ENCODE measurements at places on chromosomes 7 and 10. TPM values are rescaled to one million over a fixed set of nuclear protein-coding genes. Genes with fewer than 3 reads are reported as not detected.

The LBX1 gene
- total RNA-seq, result not detected

DNA sequence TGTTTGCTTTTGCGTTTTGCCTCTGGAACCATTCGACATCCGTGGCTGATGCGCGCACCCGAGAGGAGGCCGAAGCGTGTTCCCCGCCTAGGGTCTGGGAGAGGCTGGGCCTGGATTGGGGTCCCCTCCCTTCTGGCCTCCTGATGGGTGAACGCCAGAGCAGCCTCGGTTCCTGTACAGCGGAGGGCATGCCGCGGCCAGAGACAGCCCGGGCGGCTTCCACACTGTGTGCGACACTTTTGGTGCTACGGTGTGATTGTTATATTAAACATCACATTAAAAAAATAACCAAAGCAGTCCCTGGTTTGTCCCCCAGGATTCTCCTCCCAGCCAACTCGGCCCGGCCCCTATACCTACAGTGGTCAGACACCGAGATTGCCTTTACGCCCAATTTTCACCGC, 3.7 kb upstream of the HOXA7 start:
- H3K36me3 ChIP-seq, result no peaks in the 10 kb centered on the region
- peak overlapping the region; percentile 96 for H3K27ac ChIP-seq
- H3K4me3 ChIP-seq, result peak overlapping the region; percentile 85
- peak; percentile 50 for DNase-seq
- no peaks in the 10 kb centered on the region for H3K4me1 ChIP-seq

DNA sequence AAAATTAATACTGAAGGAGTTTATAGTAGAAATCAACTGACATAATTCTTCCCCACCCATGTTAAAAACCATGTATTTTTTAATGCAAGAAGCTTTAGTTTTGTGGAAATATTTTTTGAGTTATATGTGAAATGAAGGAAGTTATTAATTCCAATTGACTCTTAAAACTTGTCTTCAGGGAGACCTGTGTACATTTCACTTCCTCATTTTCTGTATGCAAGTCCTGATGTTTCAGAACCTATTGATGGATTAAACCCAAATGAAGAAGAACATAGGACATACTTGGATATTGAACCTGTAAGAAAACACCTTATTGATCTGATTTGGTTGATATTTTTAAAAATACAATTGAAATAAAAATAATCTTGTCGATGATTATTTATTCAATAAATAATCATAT, 33.3 kb downstream of the CD36 start:
- H3K27ac ChIP-seq, result no peak overlapping the region
- H3K4me1 ChIP-seq, result no peaks in the 10 kb centered on the region
- no peak overlapping the region for H3K4me3 ChIP-seq
- H3K27me3 ChIP-seq, result no peaks in the 10 kb centered on the region
- DNase-seq, result no peak

DNA sequence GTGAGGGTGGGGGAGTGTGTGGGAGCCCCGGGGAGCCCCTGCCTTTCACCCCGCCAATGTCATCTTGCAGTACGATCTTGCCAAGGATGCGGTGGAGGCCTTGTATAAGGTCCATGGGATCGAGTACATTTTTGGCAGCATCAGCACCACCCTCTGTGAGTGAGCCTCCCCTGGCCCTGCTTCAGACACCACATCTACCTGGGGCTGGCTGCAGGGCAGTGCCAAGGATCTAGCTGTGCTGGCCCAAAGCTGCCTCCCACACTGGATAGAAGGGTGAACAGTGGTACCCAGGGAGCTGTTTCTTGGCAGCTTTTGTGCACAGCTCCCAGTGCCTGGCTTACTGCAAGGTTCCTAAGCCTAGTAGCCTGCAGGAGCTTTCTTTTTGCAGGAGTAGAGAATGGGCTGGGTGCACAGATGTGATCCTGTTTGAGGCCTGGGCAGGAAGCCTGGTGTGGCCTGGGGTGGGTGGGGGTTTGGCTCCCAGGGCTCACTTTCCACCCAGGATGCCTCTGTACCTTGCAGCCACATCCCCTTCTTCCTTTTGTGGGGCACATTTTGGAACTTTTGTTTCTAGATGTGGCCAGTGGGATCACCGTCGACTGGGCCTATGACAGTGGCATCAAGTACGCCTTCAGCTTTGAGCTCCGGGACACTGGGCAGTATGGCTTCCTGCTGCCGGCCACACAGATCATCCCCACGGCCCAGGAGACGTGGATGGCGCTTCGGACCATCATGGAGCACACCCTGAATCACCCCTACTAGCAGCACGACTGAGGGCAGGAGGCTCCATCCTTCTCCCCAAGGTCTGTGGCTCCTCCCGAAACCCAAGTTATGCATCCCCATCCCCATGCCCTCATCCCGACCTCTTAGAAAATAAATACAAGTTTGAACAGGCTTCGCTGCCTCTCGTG, 12.2 kb upstream of the CPA1 start:
- peaks cover 6% of the 10 kb centered on the region for H3K4me1 ChIP-seq
- DNase-seq, result no peak
- no peaks in the 10 kb centered on the region for H3K27me3 ChIP-seq
- H3K4me3 ChIP-seq, result no peak overlapping the region

DNA sequence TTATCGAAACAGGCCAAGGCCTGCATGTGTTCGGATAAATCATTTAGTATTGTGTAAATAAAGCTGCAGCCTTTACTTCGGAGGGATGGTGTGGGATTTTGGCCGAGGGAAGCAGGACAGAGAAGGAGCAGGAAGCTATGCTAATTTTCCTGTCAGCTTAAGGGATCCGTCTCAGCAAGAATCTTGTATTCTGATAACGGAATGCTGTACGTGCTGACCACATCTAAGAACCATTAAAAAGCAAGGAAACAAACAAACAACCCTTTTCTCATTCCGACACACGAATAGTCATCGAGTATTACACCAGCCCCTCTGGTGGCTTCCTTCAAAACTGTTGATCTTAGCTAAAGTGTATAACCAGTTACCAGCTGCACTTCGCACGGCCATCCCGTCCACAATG, 133.2 kb upstream of the TCF7L2 start:
- H3K27me3 ChIP-seq, result no peaks in the 10 kb centered on the region
- H3K27ac ChIP-seq, result no peak overlapping the region
- no peaks in the 10 kb centered on the region for H3K4me1 ChIP-seq
- DNase-seq, result no peak
- H3K36me3 ChIP-seq, result no peaks in the 10 kb centered on the region
- no peak overlapping the region for H3K4me3 ChIP-seq

- no peaks in the 10 kb centered on the region for H3K4me1 ChIP-seq
- no peak for DNase-seq
These were observed 132.7 kb upstream of the RHOBTB1 start for GRCh38 chr10:61076572-61077114.

The C10orf53 gene
- total RNA-seq, result not detected

The CPED1 gene
- 14.3 TPM for total RNA-seq

GRCh38 chr7:155800741-155801267, 11.5 kb downstream of the SHH start:
- H3K36me3 ChIP-seq, result no peaks in the 10 kb centered on the region
- H3K4me1 ChIP-seq, result peaks cover 12% of the 10 kb centered on the region
- H3K27me3 ChIP-seq, result peaks cover 79% of the 10 kb centered on the region
- H3K27ac ChIP-seq, result no peak overlapping the region
- no peak for DNase-seq

The CUZD1 gene
- 0.48 TPM for total RNA-seq

DNA sequence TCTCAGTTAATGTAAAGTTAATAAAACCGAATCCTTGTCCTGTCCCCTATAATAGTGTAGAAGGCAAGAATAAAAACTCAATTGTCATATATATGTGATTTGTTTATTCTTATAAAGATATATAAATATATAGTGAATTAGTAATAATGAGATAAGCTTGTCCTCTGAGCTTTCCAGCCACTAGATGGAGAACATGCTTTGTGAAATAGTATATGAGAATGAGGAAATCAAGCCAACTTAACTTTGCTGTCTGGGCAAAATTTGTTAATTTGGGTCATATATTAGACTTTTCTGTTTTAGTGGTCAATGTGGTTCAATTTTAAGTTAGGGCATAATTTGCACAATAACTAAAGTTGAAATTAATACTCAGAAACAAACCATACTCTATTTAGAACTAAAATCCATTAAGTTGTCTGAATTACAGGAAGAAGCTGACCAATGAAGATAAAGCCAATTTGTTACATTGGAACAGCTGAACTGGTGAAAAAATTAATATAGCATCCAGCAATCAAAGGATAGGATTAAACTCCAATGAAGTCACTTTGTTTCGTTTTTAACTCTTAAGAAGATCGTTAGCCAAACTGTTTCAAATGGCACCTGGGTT, 595.0 kb downstream of the ARL4A start:
- H3K27me3 ChIP-seq, result no peaks in the 10 kb centered on the region
- H3K4me1 ChIP-seq, result no peaks in the 10 kb centered on the region
- DNase-seq, result no peak
- no peak overlapping the region for H3K27ac ChIP-seq

The LRMDA gene
- total RNA-seq, result 11.1 TPM

- H3K27me3 ChIP-seq, result no peaks in the 10 kb centered on the region
- H3K4me3 ChIP-seq, result no peak overlapping the region
- no peak for DNase-seq
- H3K4me1 ChIP-seq, result no peaks in the 10 kb centered on the region
- no peaks in the 10 kb centered on the region for H3K36me3 ChIP-seq
- no peak overlapping the region for H3K27ac ChIP-seq
These were observed 74.9 kb downstream of the NUDCD3 start for GRCh38 chr7:44415510-44415909.

The FGL2 gene
- 23.3 TPM for total RNA-seq

The MCM7 gene
- total RNA-seq, result 46.9 TPM

The TMEM139 gene
- total RNA-seq, result 1.4 TPM

- no peak for DNase-seq
- no peak overlapping the region for H3K4me3 ChIP-seq
- H3K27me3 ChIP-seq, result no peaks in the 10 kb centered on the region
- no peak overlapping the region for H3K27ac ChIP-seq
These were observed 911.9 kb upstream of the LRRN3 start for GRCh38 chr7:110179037-110179436.

DNA sequence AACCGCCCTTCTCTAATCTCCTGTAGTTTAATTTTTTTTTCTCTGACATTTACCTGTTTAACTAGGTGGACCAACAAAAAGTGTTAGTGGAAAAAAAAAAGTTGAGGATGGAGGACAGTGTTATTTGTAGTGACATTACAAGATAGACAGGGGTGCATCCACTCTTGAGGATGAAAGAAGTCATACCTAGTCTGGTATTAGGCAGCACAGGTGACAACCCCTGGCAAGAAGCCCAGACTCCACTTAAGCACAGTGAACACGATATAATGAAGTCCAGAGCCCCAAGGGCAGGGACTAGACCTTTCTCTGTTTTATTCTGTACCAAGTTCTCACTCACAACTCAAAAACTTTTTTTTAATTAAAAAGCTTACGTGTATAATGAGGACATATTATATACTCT, 268.4 kb downstream of the GPR37 start:
- no peaks in the 10 kb centered on the region for H3K27me3 ChIP-seq
- no peak for DNase-seq
- no peaks in the 10 kb centered on the region for H3K4me1 ChIP-seq
- no peak overlapping the region for H3K4me3 ChIP-seq
- no peaks in the 10 kb centered on the region for H3K36me3 ChIP-seq

- no peaks in the 10 kb centered on the region for H3K4me1 ChIP-seq
- H3K27me3 ChIP-seq, result no peaks in the 10 kb centered on the region
- H3K4me3 ChIP-seq, result no peak overlapping the region
- H3K36me3 ChIP-seq, result no peaks in the 10 kb centered on the region
These were observed 256.0 kb upstream of the AUTS2 start for GRCh38 chr7:69342154-69342884.

GRCh38 chr7:151117565-151117964, 31.3 kb downstream of the AGAP3 start:
- H3K4me1 ChIP-seq, result no peaks in the 10 kb centered on the region
- no peak for DNase-seq
- no peak overlapping the region for H3K27ac ChIP-seq
- H3K27me3 ChIP-seq, result no peaks in the 10 kb centered on the region
- peaks cover 10% of the 10 kb centered on the region for H3K36me3 ChIP-seq

The CHCHD1 gene
- total RNA-seq, result 37.0 TPM

GRCh38 chr10:43417950-43418768, 9.2 kb upstream of the HNRNPF start:
- peak overlapping the region; percentile 17 for H3K27ac ChIP-seq
- no peaks in the 10 kb centered on the region for H3K27me3 ChIP-seq
- H3K4me1 ChIP-seq, result no peaks in the 10 kb centered on the region
- H3K4me3 ChIP-seq, result no peak overlapping the region
- H3K36me3 ChIP-seq, result no peaks in the 10 kb centered on the region

The TBX20 gene
- total RNA-seq, result not detected

- no peak overlapping the region for H3K4me3 ChIP-seq
- no peak for DNase-seq
- no peak overlapping the region for H3K27ac ChIP-seq
- no peaks in the 10 kb centered on the region for H3K4me1 ChIP-seq
- H3K36me3 ChIP-seq, result no peaks in the 10 kb centered on the region
- no peaks in the 10 kb centered on the region for H3K27me3 ChIP-seq
These were observed 192.5 kb upstream of the SEMA3C start for GRCh38 chr7:81111358-81111757.

DNA sequence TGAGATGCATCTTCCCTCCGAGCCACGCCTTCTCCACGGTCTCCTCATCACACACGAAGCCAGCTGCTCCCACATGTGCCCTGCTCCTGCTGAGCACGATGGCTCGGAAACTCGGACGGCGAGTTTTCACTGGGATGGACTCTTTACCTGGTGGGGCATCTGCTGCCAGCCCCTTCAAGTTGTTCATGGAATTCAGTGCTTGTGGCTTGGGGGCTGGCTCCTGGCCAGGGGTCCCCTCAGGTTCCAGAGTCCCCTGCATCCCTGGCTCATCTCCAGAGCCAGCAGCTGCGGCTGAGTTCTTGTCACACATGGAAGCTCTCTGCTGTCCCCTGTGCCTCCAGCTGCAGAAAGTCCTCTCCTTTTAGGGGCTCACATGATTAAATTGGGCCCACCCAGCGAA, 654.0 kb downstream of the SDK1 start:
- no peak for DNase-seq
- H3K4me3 ChIP-seq, result no peak overlapping the region
- H3K4me1 ChIP-seq, result no peaks in the 10 kb centered on the region
- H3K27ac ChIP-seq, result no peak overlapping the region
- H3K36me3 ChIP-seq, result no peaks in the 10 kb centered on the region

DNA sequence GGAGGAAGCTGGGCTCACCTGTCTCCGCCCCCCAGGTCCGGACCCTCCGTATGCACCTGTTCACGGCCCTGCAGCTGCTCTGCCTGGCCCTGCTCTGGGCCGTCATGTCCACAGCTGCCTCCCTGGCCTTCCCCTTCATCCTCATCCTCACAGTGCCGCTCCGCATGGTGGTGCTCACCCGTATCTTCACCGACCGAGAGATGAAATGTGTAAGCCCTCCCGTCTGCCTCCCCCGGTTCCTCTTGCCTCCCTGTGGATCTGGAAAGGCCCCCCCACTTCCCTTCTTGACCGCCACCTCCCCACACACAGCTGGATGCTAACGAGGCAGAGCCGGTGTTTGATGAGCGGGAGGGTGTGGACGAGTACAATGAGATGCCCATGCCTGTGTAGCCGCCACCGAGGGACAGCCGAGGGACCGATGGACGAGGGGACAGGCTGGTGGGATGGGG, 4.6 kb downstream of the FASTK start:
- H3K27ac ChIP-seq, result no peak overlapping the region
- DNase-seq, result no peak
- H3K4me1 ChIP-seq, result peaks cover 14% of the 10 kb centered on the region
- no peak overlapping the region for H3K4me3 ChIP-seq
- peaks cover 10% of the 10 kb centered on the region for H3K36me3 ChIP-seq
- H3K27me3 ChIP-seq, result no peaks in the 10 kb centered on the region

The PKD2L1 gene
- 0.32 TPM for total RNA-seq

The CALY gene
- not detected for total RNA-seq

The GIMAP6 gene
- total RNA-seq, result 28.2 TPM

GRCh38 chr7:70177166-70177565, 578.9 kb downstream of the AUTS2 start:
- H3K27ac ChIP-seq, result no peak overlapping the region
- no peaks in the 10 kb centered on the region for H3K27me3 ChIP-seq
- no peaks in the 10 kb centered on the region for H3K36me3 ChIP-seq
- DNase-seq, result no peak
- H3K4me3 ChIP-seq, result no peak overlapping the region
- no peaks in the 10 kb centered on the region for H3K4me1 ChIP-seq

Measured in breast epithelium (tissue), 4 donors.